Esophagus muscularis mucosa (tissue), 4 donors: ENCODE measurements at places on chromosomes 1 and 21. TPM values are rescaled to one million over a fixed set of nuclear protein-coding genes. Genes with fewer than 3 reads are reported as not detected.

ADCY10 gene
- under 0.01 TPM for total RNA-seq

AMY2A gene
- 1.7 TPM for total RNA-seq

SPRR5 gene
- total RNA-seq, result not detected

MYCL gene
- 0.92 TPM for total RNA-seq

ARHGAP29 gene
- 40.2 TPM for total RNA-seq

TMPRSS15 gene
- total RNA-seq, result not detected

OR14K1 gene
- total RNA-seq, result not detected

DSTYK gene
- total RNA-seq, result 12.0 TPM

UTS2 gene
- not detected for total RNA-seq

S100A4 gene
- 278 TPM for total RNA-seq

SPATA21 gene
- not detected for total RNA-seq

ZNF593OS gene
- not detected for total RNA-seq

S100A7 gene
- not detected for total RNA-seq

CFAP107 gene
- not detected for total RNA-seq

PDE9A gene
- total RNA-seq, result 29.2 TPM

PTAFR gene
- 4.6 TPM for total RNA-seq

FCRL5 gene
- not detected for total RNA-seq

SELL gene
- total RNA-seq, result 1.0 TPM

GJA8 gene
- not detected for total RNA-seq

HSD3B2 gene
- total RNA-seq, result not detected

SLC44A5 gene
- 0.71 TPM for total RNA-seq

RCSD1 gene
- 18.4 TPM for total RNA-seq

CAPN2 gene
- total RNA-seq, result 201 TPM

LRRIQ3 gene
- total RNA-seq, result not detected

GCSAML gene
- 0.23 TPM for total RNA-seq

NUF2 gene
- total RNA-seq, result not detected

SELP gene
- 5.9 TPM for total RNA-seq

COL8A2 gene
- 26.6 TPM for total RNA-seq

F13B gene
- not detected for total RNA-seq

AGTRAP gene
- 50.8 TPM for total RNA-seq

TSPEAR gene
- total RNA-seq, result not detected

LDLRAD1 gene
- total RNA-seq, result not detected

PIGR gene
- 1.1 TPM for total RNA-seq

NPHS2 gene
- total RNA-seq, result not detected

ITGB3BP gene
- total RNA-seq, result 9.6 TPM

PROK1 gene
- total RNA-seq, result not detected

PDE4B gene
- total RNA-seq, result 4.6 TPM

ACTL8 gene
- not detected for total RNA-seq

NBPF4 gene
- total RNA-seq, result not detected

PIGC gene
- 25.7 TPM for total RNA-seq
